ENCODE measurements at places on chromosomes 6 and 20.

GRCh38 chr20:37372441-37372840, 26.5 kb downstream of the SRC start:
- no peak for DNase-seq

DNA sequence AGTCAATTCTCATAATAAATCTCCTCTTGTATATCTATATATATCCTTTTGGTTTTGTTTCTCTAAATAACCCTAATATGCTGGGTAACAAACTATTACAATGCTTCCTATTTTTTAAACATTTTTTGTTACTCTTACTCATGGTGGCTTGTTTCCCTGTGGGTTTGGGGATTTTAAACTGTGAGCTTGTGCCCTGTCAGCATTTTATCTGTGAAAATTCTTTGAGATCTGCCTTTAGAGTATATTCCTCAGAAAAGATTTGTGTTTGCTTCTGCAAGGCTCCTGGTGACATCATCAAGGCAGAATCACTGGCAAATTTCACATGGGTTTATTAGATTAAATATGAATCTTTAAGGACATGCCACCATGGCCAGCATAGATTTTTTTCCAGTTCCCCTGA, 273.6 kb downstream of the LRFN2 start:
- DNase-seq: no peak

DNA sequence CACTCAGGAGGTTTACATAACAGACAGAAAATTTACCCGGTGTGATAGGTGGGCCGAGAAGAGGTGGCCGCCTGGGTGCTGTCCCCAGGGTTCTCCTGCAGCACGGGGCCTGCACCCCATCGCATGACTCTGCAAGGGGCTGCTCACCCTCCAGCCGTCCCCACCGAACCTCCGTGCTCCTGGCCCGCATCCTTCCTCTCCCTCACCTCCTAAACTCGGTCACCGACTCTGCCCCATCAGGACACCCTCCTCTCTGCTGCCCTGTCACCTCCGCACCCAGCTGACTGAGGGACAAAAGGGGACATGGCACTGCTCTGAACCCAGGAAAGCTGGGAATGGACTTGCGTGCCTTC, 147.6 kb downstream of the SYNDIG1 start:
- DNase-seq: no peak

DNA sequence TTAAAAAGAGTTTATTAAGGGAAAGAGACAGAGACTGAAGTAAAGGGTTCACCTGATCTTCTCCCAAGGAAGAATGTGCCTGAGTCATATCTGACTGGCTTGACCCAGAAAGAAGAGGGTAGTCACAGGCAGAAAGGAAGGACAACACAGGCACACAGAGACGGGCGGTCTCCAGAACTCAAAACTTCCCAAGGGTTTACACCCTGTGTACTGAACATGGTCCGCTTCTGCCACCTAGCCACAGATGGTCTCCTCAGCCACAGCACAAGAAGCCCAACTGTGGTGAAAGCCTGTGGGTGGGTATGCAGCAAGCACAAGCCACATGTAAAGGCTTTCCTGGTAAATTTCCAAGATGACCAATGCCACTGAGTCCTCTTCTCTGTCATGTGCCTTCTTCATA, 17.2 kb downstream of the UNC5CL start:
- DNase-seq: no peak

- no peak for DNase-seq
Observed at GRCh38 chr6:136446145-136446544, 104.1 kb downstream of the MAP7 start.
